ENCODE measurements at places on chromosomes 2 and 18.
A peak's percentile ranks its signal among the peaks of the same experiment; 100 is the strongest.

- DNase-seq: no peak
Measured at GRCh38 chr2:207873794-207874193, 104.1 kb upstream of the FZD5 start.

- DNase-seq: no peak
Measured at GRCh38 chr2:126719833-126720351, 63.9 kb downstream of the GYPC start.

- no peak for DNase-seq
Measured at GRCh38 chr2:54614819-54615218, 108.6 kb upstream of the EML6 start.

- DNase-seq: no peak
Measured at GRCh38 chr2:85853499-85854165, 35.2 kb downstream of the ST3GAL5 start.

DNA sequence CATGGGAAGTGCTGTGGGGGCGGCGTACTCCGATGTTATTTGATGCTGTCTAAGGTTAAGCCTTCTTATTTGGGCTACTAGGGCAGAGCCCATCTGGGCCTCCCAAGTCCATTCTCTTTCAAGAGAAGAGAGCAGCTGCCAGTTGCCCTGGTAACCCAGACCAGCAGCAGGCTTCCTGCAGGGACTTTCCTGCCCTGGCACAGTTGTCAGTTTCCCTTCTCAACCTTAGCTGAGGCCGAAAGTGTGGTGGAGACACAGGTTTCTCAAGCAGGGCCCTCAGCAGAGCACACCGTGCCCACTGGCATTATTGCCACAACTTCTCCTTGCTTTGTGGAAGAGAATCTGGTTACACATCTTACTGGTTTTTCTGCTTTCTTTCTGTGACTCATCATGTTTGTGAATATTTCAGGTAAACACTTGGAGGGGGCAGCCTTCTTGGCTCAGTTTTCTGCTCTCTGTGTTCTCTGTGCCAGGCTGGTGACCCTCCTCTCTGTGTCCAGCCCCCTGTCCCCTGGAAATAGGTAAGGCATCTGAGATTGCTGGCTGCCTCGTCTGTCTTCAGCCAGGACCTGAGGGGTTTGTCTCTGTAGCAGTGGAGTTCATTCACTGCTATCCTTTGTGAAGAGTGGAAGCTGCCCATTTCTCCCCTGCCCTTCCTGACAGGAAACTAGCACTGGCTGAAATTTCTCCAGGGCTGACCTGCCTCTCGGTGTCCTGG lies 111.0 kb downstream of the B3GNT2 start:
- peak; percentile 31 for DNase-seq

DNA sequence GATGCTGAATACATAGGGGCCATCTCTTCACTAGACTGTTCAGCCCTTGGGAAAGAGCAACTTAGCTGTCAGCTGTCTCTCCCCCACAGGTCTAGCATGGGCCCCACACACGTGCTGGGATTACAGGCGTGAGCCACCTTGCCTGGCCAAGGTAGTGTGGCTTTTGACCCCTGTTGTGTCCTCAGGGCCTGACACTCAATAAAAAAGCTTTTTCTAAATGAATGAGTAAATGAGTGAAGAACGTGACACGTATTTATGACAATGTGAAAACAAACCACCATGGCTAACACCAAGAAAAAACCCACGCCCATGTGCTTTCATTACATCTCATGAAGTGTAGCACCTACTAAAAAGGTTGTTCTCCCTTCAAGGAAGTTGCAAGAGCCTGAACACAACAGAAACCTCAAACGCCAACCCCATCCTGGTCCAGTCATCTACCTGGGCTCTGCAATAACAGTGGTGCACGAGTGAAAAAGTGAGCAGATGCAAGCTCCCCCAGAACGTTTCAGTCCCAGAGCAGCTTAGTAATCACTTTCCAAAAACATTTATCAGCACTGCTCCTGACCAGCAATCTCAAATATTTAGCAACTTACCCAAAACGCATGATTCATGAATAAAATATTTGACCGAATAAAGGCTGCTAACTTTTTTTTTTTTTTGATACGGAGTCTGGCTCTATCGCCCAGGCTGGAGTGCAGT lies 3.4 kb downstream of the WDFY1 start:
- DNase-seq: peak; percentile 80

DNA sequence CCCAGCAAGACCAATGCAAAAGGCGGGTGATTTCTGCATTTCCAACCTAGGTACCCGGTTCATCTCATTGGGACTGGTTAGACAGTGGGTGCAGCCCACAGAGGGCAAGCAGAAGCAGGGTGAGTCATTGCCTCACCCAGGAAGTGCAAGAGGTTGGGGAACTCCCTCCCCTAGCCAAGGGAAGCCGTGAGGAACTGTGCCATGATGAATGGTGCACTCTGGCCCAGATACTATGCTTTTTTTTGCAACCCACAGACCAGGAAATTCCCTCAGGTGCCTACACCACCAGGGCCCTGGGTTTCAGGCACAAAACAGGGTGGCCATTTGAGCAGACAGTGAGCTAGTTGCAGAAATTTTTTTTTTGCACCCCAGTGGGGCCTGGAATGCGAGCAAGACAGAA lies 662.6 kb upstream of the ACVR2A start:
- peak; percentile 53 for DNase-seq

GRCh38 chr2:76202866-76203265 lies 492.2 kb upstream of the GCFC2 start:
- DNase-seq: no peak

GRCh38 chr2:205857520-205858237 lies 175.4 kb downstream of the NRP2 start:
- no peak for DNase-seq

Measured in stimulated activated CD4-positive, alpha-beta T cell treated with anti-CD3 and anti-CD28 coated beads, Interleukin-2, amount 100 ng/mL, for 24 hours (primary cell).